ENCODE measurements at places on chromosomes 1 and 21. TPM values are rescaled to one million over a fixed set of nuclear protein-coding genes. Genes with fewer than 3 reads are reported as not detected.

The ANGPTL3 gene
- not detected for total RNA-seq

The CLIC6 gene
- total RNA-seq, result not detected

- no peak for DNase-seq
Observed at GRCh38 chr1:228151180-228151925, 1.6 kb downstream of the GJC2 start.

DNA sequence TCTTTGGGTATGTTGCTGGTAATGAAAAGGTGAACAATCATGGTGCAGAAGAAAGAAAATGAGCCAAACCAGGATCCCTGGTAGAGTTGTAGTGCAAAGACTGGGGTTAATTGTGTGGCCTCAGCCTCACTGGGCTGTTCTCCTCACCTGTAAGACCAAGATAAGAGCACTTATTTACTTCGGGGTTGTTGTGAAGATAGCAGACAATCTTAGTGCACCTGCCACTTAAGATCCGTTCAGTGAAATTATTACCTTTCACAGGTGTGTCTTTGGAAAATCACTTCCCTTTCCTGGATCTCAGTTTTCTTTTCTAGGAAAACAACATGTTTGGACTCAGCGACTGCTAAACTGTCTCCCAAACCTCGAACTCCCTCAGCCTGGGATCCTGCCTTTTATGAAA lies 1.3 kb upstream of the FGGY start:
- DNase-seq, result no peak

DNA sequence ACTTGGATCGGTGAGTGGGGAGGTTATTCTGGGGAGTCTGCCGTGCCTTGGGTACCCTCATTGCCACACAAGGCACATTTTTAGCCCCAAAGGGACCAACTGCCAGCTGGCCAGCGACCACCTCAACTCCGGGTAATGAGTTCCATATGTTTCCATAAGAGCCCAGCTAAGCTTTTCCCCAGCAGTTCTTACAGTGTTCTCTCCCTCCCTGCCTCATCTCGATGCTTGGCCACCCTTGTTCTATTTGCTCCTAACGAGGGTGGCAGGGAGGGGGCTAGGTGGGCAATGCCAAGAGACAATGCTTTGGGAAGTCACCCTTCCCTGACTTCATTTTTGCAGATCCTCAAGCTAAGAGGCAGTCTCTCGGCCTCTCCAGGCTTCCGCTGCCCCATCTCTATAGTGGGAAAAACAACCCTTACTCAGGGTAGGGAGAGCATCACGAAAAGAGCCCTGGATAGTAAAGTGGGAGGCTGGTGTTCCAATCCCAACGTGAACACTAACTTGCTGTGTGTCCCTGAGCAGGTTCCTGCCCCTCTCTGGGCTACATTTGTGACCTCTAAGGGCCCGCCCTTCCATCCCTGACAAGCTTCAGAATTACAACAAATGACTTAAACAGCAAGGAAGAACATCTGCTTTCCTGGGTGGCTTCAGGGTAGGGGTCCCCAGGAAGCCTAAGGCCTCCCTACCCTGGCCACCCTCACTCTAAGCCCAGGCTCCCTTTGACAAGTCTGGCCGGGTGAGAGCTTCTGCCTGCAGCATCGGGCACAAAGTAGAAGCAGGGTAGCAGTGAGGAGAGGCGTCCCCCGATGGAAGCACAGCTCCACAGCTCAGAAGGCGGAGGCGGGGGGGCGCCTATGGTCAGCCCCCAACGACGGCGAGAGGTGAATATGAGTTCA lies 5.8 kb downstream of the ID3 start:
- DNase-seq, result no peak

- DNase-seq, result peak; percentile 52
Observed at GRCh38 chr1:43552813-43553212, 22.1 kb downstream of the PTPRF start.

The TMCO4 gene
- 4.0 TPM for total RNA-seq

GRCh38 chr1:100862591-100862990 lies 32.1 kb downstream of the EXTL2 start:
- DNase-seq, result no peak

DNA sequence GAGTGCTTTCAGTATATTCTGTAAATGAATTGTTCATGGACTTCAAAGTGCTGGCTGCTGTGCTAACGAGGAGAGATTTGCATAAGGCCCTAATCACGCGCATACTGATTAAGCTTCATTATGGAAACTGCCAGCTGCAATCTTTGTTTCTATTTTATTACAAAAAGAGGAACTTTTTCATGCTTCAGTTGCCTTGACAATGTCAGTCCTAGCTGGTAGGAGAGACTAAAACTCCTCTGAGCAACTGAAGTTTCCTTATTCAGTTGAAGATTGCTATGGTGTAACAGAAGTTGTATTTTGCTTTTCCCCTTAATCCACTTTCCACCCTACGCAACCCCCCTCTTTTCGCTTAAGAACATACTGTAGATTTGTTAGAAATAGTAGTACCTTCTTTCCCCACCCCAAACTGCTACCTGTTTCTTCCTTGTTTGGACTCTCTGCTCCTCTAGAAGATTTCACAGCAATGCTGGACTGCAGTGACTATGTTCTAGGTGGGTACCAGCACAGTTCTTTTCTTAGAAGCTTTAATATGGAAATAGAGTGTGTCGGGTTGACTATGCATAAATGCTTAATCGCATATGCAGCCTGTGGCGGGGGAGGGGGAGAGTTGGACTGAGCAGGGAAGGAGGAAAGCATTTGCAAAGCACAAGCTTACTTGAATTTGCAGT lies 108.3 kb downstream of the POU2F1 start:
- DNase-seq, result no peak

The FYB2 gene
- 0.14 TPM for total RNA-seq

- DNase-seq, result no peak
Observed at GRCh38 chr1:232596666-232597303, 33.1 kb downstream of the SIPA1L2 start.

DNA sequence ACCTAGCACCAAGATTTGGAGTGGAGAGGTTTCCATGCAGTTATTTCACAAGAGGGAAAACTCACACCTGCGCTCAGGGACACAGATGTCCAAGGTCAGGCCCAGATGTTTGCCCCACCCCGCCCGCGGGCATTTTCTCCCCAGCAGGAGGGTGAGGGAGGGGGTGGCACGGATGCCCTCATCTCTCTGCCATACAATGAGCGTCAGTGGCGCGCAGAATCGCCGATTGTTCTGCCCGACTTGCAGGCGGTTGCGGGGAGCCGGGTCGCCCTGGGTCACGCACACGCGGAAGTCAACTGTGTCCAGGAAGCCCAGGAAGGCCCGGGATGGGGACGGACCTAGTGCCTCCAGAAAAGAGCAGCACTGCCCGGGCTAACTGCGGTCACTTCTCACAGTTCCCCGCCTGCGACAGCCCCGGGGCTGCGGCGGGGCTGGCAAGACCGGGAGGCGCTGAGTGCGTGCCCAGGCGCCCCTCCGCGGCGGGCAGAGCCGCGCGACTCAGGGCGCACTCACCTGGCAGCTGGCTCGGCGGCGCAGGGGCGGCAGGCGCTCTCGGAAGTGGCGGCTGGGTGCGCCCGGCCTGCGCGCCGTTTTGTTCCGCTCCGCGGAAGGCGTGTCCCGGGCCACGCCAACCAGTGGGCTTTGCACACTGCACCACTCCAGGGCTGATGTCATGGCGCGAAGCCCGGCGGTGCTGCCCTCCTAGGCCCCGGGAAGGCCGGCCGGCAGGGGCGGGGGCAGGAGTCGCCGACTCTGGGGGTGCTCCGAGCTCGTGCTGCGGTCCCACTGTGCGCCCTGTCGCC lies at the start of gene CSRP1:
Gene CSRP1, minus strand, starts transcription at position 567 of the 803 bp plus-strand sequence. CDS start 10,820 bp downstream, outside the sequence.
- peak; percentile 74 for DNase-seq

The NENF gene
- 113 TPM for total RNA-seq

DNA sequence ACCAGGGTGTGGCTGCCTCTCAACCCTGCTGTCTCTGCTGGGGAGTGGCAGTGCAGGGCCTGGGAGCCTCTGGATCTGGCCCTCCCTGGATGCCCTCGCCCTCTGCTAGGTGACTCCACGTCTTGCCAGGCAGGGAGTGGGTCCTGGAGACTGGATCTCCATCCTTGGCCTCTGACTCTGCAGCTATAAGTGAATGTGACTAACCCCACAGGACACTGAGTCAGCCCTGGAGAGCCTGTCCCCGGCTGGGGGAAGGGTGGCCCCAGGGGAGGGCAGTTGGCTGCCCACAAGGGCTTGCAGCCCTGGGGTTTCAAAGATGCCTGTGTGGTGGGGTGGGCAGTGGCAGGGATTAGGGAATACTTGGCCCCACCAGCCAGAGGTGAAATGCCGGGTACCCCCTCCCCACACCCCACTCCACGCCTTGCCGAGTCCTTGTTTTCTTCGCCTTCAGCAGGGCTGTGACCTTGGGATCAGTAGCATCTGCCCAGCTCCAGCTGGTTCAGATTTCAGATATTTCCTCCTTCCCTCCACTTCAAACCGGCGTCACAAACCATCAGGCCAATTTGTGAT lies 1.9 kb upstream of the MYBPH start:
- peak; percentile 77 for DNase-seq

DNA sequence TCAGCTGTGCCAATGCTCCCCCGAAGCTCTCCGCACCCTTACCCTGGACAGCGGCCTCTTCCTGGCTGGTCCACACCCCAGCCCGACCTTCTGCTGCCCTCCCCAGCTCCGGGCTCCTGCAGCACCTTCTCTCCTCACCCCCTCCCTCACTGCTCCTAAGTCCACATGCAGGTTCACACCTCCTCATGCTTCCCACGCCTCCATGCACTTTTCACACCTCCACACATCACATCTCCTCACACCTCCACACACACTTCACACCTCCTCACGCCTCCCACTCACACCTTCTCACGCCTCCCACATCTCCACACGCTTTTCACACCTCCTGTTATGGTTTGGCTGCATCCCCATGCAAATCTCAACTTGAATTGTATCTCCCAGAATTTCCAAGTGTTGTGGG lies 18.9 kb downstream of the GPR137B start:
- no peak for DNase-seq

DNA sequence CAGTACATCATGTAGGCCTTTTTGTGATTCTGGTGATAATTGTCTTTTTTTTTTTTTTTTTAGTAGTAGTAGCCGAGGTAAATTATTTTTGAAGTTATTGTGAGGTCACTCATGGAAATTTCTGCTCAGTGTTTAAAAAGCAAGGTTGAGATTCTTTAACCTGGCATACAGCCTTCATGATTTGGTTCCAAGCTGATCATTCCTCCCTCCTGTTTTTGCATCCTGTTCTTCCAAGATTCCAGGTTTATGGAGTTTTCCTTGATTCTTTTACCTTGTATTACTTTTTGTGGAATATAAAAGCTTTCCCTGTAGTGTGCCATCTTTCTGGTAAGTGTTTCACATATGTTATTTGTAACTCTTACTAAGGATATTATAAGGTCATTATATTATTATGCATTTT lies 9.1 kb downstream of the ZFYVE9 start:
- DNase-seq, result no peak

DNA sequence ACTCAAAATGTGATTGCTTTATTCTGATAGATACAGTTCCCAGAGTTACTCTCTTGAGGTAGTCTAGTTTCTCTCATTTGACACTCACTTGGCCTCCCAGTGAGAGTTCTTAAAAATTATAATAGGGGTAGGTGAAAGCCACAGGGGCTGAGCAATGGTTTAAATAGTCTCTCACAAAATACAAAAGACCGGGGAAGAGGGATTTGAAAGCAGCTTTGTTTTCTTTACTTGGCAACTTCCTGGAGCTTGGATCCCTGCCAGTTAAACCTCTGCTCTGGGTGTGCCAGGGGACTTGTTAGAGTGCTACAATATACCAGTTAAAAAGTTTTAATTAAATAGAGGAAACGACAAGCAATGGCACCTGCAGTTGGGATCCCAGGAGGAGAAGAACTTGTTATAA lies 31.7 kb downstream of the OR13G1 start:
- no peak for DNase-seq
